ENCODE measurements at places on chromosomes 5 and 9. TPM values are rescaled to one million over a fixed set of nuclear protein-coding genes. Genes with fewer than 3 reads are reported as not detected.

TSSK1B gene
- total RNA-seq, result 0.64 TPM

NUTM2G gene
- total RNA-seq, result not detected

- no peak for DNase-seq
These were observed 47.5 kb upstream of the ADRB2 start for GRCh38 chr5:148778882-148779281.

CXCL14 gene
- not detected for total RNA-seq

SPINK6 gene
- total RNA-seq, result not detected

- DNase-seq, result no peak
These were observed 116.5 kb upstream of the ATP10B start for GRCh38 chr5:160968480-160968879.

DNA sequence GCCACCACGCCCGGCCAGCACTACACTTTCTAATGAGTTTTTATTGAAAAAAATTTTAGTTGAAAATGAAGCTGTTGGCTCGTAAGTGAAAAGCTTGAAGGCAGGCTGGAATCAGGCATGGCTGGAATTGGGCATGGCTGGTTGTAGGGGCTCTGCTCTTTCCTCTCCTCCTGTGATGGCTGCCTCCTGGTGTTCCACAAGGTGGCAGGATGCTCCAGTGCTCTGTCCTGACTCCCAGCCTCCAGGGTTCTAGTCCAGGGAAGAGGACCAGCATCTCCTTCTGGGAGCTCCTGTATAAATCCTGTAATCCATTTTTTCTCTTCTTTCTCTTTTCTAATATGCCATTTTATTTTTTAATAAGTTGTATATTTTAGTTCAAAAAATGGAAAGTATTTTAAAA, 57.2 kb upstream of the DHFR start:
- peak; percentile 37 for DNase-seq

CACNA1B gene
- total RNA-seq, result 0.43 TPM

PCDHGC4 gene
- 2.6 TPM for total RNA-seq

GRCh38 chr9:36100532-36100931, 36.0 kb upstream of the GLIPR2 start:
- peak; percentile 17 for DNase-seq

TAF7 gene
- total RNA-seq, result 49.3 TPM

RAI14 gene
- 291 TPM for total RNA-seq

- peak; percentile 30 for DNase-seq
These were observed at the start of gene SUSD3 for GRCh38 chr9:93058355-93059010. TSS of gene SUSD3 (plus strand) at chr9:93058701. CDS start at chr9:93058743, 42 bp downstream.

F2RL2 gene
- 29.8 TPM for total RNA-seq

- DNase-seq, result no peak
These were observed 958 bp upstream of the HSPA5 start for GRCh38 chr9:125241863-125242739.

- peak; percentile 11 for DNase-seq
These were observed 535 bp downstream of the RFX3 start for GRCh38 chr9:3525096-3525835.

CA9 gene
- under 0.01 TPM for total RNA-seq

DNA sequence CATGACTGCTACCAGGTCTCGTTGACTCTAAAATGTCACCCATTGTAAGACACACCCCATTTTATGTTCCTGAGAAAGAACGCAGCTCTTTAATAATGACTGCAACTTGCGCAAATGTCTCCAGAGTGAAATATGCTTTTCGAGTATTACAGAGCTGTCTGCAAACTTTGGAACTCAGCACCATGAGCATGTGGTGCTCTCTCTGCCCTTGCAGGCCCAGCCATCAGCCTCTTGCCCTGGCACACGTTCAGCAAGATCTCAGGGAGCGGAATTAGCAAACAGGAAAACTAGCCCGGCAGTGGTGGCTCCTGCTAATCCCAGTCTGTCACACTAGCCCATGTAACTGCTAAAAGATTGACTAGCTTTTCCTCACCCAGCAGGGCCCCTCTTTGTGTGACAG, 114.5 kb upstream of the SLC1A3 start:
- DNase-seq, result no peak

DNA sequence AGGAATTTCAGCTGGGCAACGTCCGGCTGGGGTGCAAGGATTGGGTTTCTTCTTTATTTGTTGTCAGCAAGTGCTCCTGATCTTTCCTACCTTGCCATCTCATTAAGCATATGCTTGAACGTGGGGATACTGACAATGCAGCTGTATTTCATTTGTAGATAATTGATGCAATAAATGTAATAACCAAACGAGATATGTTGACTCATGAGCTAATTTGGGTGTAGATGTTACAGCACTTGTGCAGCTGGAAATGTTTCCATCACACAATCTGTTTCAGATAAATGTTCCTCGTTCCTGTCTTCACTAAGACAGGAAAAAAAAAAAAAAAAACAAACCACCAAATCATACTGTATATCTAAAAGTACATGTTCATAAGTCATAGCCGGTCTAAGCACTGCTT, 123.8 kb downstream of the DMRT2 start:
- DNase-seq, result no peak

MOB3B gene
- 0.43 TPM for total RNA-seq

- DNase-seq, result peak; percentile 70
These were observed 69.8 kb upstream of the BASP1 start for GRCh38 chr5:17147617-17148016.

- DNase-seq, result no peak
These were observed 239.0 kb downstream of the PBX3 start for GRCh38 chr9:125985998-125986655.

DNA sequence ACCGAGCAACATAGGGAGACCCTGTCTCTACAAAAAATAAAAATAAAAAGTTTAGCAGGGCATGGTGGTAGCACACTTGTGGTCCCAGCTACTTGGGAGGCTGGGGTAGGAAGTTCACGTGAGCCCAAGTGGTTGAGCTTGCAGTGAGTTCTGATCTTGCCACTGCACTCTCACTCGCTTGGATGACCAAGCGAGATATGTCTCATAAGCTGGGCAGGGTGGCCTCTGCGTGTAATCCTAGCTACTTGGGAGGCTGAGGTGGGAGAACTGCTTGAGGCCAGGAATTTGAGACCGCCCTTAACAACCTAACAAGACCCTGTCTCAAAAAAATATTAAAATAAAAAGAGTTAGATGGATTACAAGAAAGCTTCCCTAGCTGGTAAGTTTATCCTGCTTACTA, 32.5 kb downstream of the RASA1 start:
- DNase-seq, result no peak

MEIKIN gene
- not detected for total RNA-seq

ALDH7A1 gene
- total RNA-seq, result 28.7 TPM

ZNF483 gene
- 5.6 TPM for total RNA-seq

DNA sequence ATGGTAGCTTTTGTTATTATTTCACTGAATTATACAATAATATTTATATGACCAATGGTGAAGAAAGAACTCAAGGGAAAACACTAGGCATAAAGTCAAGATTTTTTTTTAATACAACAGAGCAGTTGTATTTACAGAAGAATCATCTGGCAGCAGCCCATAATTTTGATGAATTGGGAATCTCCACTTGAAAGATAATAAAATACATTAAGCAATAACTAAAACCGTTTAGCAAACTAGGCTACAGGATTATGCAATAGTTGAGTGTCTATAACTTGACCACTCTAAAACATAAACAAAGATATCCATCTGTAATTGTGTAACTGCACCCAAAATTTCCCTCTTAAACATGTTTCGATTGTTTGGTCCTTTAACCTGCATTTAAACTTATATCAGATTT, 80.8 kb downstream of the SNCAIP start:
- peak; percentile 96 for DNase-seq

ENG gene
- 30.7 TPM for total RNA-seq

DNA sequence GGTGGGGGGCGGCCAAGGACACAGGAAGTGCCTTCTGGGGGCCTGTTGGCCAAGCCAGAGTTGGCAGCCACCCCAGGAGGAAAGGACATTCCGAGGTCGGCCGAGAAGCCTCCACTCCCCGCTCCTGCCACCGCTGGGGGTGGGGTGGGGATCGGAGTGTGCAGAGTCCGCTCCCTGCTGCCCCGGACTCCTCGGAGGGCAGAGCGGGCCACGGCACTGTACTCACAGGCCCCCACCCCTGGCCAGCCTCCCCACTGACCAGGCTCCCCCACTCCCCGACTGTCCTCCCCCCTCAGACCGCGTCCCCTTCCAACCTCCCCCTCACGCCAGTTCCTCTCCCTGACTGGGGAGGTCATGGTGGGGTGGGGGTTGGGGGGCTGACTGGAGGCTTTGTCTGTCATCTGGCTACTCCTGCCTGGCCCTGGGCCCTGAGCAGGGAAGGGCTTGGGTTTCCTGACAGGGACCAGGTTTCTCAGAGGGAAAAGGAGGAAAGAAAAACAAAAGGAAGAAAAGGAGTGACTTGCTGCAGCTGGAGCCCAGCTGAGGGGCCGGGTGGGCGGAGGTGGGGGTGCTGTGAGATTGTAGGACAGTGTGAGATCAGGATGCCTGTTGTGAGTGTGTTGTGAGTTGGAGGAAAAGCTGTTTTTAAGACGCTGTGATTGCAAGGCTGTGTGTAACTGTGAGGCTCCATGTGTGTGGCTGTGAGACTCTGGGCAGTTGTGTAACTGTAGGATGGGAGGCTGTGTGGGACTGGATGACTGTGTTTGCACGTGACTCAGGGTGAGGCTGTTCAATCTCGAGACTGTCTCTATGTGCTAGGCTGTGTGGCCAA, 29.7 kb downstream of the CNTFR start:
- DNase-seq, result peak; percentile 70

- no peak for DNase-seq
These were observed 375.7 kb downstream of the ACTL7B start for GRCh38 chr9:108479989-108480652.

- no peak for DNase-seq
These were observed 45.2 kb downstream of the HSD17B3 start for GRCh38 chr9:96256800-96257199.

BTNL3 gene
- total RNA-seq, result not detected

RANBP17 gene
- 33.7 TPM for total RNA-seq

DNA sequence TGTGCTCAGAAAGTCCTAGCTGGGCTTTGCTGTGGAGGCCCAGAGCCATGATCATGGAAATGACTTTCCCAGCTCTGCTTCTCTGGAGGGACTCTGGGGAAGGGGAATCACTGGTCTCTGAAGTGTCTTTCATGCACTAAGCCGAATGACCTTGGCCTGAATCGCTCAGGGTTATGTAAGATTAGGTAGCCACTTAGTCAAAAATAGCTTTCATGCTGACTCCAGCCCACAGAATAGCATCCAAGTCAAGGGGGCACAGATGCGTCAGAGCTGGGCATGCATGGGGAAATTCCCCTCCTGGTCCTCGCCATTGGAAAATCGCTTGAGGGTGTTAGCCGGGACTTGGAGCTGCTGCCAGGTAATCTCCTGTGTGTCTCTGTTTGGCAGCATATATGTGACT, 36.1 kb upstream of the PPARGC1B start:
- DNase-seq, result no peak

DND1 gene
- not detected for total RNA-seq

PLK2 gene
- 219 TPM for total RNA-seq

DNA sequence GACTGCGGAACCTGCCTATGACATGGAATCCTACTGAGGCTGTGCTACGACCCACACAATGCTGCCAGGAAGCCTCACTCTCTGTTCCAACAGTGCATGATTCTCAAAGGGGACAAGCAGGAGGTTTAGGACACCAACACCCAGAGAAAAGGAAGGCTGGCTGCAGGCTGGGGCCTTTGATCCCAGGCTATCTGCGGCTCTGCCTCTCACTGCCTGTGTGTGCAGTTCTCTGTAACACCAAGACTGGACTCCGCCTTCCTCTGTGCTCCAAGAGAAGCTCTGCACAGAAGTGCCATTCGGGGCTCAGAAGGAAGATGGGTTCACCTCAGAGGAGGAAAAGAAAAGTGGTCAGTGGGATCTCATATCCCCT, 20.5 kb downstream of the ANKH start:
- DNase-seq, result no peak

GRCh38 chr5:168019143-168019542, 272.3 kb upstream of the WWC1 start:
- no peak for DNase-seq

- no peak for DNase-seq
These were observed 115.9 kb downstream of the FEM1C start for GRCh38 chr5:115428676-115429075.

CDC20B gene
- total RNA-seq, result not detected

DNA sequence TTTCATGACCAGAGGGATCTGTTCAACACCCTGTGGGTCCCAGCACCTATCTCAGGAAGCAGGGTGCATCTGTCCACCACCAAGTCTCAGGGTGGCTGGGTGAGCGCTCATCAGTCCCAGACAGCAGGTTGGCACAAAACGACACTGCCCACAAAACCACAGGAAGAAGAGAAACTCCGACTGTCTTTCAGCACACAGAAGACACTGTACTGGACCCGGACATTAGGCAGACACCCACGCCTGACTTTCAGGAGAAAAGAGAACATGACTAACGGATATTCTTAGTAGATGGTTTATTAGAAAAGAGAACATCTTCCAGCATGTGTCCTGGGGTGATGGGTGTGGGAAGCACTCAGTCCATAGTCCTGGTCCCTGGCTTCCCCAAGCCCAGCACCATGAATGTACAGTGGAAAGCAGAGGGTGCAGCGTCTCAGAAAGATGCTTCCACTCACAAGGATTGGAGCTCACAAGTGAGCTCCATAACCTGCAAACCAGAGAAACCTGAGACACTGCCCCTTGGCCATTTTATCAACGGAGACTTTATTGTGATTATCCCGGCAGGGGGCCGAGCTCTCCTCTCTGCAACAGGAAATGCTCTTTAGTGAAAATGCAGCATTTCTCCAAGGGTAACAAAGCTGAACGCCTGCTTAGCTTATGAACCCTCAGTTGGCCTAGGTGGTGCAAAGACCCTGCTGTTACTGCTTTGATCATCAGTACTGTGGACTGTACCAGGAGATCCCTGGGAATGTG, 35.8 kb upstream of the LCP2 start:
- no peak for DNase-seq

GRCh38 chr9:70556771-70557170, 142.3 kb upstream of the KLF9 start:
- DNase-seq, result no peak

GRCh38 chr5:93954421-93955069, 213.1 kb upstream of the POU5F2 start:
- no peak for DNase-seq
